Kidney capillary endothelial cell (primary cell): ENCODE measurements at places on chromosomes 2 and 18.

DNA sequence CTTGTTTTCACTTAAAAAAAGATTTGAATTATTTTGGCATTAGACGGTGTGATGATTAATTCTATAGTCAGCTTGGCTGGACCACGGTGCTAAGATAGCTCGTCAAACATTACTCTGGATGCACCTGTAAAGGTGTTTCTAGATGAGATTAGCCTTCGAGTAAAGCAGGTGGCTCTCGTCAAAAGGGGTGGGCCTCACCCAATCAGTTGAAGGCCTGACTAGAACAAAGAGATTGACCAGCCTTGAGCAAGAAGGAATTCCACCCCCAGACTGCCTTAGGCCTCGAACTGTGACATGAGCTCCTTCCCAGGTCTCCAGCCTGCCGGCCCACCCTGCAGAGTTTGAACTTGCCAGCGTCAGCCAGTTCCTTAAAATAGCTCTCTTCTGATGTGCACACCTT lies 73.4 kb downstream of the TWIST2 start:
- DNase-seq, result no peak

DNA sequence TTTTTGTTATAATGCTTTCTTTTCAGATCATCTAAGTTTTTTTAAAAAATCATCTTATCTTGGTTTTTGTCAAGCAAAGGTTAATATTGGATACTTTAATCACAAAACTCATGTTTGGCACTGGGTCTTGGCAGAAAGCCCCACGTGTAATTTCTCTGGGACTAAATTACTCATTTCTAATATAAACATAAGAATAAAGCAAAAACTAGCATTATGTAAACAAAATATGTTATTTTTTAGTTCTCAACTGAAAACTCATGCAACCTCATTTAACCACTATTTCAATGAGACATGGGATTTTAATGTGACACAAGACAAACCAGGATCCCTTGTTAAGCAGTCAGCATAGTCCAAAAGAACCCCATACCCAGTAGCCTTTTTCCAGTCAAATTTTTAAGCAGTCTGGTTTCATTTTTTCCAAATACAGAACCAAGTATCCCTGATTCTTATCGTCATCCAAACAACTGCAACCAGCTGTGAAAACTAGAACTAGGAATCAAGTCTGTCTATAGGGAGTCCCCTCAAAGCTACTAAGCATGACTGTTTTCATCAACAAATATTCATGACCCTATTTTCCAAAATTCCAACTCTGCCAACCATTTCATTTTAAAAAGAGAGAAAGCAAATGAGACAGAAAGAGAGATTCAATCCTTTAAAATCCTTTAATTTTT lies 27.1 kb downstream of the PID1 start:
- DNase-seq, result no peak

DNA sequence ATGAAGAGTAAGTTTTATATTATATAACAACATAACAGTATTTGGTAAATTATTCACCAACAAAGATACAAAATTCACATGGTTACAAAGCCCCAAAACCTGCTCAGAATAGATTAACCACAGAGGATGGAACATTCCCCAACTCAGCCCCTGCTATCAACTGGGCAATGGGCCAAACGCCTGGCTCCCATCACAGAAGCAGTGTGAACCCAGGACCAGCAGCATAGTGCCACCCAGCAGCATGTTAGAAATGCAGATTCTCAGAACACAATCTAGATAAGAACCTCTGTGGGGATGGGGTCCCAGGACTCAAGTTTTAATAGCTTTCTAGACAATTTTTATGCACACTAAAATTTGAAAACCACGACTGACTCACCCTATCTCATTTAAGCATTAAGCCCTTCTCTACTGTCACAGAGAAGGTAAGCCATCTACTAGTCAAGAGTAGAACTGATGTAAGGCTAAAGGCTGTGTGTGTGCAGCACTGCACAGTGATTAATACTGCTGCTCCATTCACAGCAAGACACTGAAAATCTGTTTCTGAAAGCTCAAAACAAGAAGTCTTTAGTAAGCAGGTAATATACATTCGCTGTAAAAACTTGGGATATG lies 15.2 kb downstream of the AFG3L2 start:
- DNase-seq, result no peak

- no peak for DNase-seq
Measured at GRCh38 chr2:104861351-104862057, 7.6 kb downstream of the POU3F3 start.

- no peak for DNase-seq
Measured at GRCh38 chr2:157895531-157895930, 19.4 kb upstream of the ACVR1 start.

DNA sequence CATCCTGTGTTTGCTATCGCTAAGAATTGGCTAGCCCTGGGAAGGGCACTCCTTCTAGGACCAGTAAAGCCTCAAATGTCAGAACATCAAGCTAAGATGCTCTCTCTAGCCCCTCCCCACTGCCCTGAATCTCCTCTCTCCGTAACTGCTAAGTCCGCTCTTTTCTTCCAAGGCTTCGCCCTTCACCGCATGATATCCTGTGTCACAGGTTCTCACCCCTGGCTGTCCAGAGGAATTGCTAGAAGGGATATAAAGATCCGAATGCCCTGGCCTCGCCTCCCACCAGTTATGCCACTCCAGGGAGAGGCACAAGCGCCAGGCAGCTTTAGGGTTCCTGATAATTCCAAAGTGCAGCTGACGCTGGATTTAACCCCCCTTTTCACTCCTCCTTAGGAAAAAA lies 17.1 kb upstream of the GPR45 start:
- no peak for DNase-seq

DNA sequence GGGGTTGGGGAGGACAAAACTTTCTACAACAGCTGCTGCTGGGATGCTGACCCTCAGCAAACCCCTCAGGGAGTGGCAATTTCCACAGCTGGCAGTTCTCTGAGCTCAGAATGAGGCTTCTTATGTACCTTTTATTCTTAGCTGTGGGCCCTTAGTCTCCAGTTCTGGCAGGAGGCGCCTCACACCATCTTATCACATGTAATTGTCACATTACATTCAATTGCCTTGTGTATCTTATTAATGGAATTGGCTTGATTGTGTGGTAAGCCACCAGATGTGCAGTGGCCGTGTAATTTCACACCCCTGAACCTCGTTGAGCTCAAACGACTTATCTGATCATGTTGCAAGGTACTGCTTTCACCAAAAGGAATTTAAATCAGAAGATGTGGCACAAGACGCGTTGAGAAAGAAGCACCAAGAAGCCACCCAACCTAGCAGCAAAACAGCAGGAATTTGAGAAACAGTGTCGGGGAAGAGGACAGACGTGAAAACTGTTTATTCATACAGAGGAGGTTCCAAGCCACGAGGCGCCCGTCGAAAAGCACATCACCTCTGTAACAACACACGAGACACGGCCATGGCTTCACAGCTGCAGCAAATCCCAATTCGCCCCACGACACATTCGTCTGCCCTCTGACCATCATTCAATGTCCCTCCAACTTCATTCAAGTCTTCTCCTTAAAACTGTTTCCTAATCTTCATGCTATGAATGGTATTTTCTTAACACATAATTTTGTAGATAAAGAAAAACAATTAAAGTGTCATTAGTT lies 53.6 kb upstream of the LPIN2 start:
- no peak for DNase-seq

- no peak for DNase-seq
Measured at GRCh38 chr2:4674007-4674406, 970.6 kb downstream of the DCDC2C start.

DNA sequence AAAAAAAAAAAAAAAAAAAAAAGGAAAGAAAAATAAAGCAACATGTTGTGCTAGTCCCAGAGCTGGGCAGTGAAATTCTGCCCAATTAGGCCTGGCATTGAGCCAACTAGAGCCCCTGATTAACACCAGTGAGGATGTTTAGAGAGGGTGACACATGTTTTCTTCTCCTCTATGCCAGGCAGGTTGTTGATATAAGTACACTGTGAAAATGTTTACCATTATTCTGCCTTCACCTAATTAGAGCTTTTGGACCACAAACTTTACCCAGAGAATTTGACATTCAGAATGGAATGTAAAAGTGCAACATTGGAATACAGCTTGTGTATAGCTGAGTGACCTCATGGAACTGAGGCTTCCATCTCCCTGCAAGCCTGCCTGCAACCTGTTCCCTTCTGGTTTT lies 95.9 kb upstream of the MSH2 start:
- DNase-seq, result no peak

DNA sequence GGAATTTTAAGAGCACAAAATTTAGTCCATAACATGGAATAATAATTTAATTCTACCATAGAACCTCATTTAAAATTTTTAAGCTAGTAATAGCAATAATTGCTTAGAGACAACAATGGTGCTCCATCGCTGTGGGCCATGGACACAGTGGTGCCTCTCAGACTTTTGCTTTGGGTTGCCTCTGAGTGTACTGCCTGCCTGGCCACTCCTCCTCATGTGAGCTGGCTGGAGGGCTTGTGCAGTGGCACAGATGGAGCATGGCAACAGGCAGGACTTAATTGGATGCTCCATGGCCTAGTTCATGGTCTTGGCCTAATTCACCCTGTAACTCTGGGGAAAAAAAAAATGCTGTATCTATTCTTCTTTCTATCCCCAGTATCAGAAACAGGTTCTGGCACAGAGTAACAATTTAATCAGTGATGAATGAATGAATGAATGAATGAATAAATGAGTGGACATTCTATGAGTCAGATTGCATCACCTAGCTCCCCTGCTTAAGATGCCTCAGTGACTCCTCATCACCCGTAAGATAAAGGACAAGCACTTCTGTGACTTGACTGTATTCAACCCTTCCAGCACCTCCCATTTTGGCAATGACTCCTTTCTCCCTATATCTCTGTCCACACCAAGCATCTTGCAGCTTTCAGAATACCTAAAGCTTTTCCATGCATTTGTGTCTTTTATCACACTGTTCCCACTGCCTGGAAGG lies 211.8 kb upstream of the SLC14A2 start:
- no peak for DNase-seq

GRCh38 chr2:133569286-133569830 lies 1.1 kb upstream of the NCKAP5 start:
- no peak for DNase-seq

GRCh38 chr18:11290786-11291185 lies 141.4 kb upstream of the PIEZO2 start:
- no peak for DNase-seq

DNA sequence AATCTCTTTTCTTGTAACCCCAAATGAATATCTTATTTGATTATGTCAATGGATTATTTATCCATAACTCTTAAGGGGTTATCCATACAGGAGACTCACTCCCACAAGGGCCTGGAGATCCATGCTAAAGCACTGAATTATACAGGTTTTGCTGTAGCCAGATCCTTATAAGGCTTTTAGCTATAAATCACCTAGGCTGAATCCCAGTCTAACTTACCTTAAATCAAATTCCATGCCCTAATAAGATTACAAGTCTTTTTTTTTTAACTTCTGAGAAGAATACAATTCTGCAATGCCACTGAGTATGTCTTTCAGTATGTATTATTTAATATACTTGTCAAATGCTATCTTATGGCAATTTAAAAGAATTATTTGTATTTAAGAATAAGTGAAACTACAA lies 340.5 kb downstream of the NBAS start:
- DNase-seq, result no peak

- DNase-seq, result no peak
Measured at GRCh38 chr2:101030866-101031554, 28.9 kb downstream of the RPL31 start.

GRCh38 chr18:65706646-65707045 lies 44.2 kb upstream of the CDH7 start:
- DNase-seq, result no peak

DNA sequence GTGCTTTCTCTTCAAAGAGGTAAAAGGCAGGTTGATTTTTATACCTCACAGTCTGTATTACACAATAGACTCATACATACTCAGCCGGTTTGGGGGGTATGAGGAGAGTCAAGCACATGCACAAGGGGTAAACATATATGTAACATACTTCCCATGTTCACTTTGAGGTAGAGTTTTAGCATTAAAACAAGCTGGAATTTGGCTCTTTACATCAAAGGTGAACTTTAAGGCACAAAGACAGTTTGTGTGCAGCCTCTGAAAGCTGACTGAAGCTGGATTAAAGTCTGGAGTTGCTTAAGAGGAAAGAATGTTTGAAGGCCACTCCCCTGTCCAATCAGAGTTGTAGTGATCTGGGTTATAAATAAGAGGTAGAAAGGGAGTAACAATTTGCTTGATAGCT lies 282.0 kb downstream of the DPP10 start:
- DNase-seq, result no peak

GRCh38 chr2:54038835-54039234 lies 68.0 kb upstream of the PSME4 start:
- no peak for DNase-seq

GRCh38 chr2:128214866-128215460 lies 103.7 kb downstream of the HS6ST1 start:
- no peak for DNase-seq

- DNase-seq, result no peak
Measured at GRCh38 chr2:236993286-236993685, 92.4 kb upstream of the COPS8 start.

GRCh38 chr2:166897666-166898065 lies 9.4 kb downstream of the XIRP2 start:
- no peak for DNase-seq

DNA sequence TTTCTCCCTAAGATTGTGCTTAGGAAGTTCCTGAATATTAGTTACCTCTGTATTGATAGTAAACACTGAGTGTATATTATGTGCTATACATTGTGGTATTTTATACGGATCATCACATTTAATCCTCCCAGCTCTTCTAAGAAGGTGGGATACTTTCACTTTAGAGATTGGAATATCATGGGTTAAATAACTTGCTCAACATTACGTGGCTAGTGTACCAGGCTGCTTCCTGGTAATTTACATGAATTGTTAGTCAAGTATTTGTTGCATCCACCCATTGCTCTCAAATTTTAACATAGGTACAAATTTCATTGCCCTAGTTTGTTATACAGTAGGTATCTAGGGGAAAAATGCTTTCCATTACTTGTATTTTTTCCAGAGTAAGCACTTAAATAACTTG lies 21.4 kb downstream of the FAM98A start:
- no peak for DNase-seq

GRCh38 chr2:203002054-203002821 lies 12.4 kb upstream of the NBEAL1 start:
- no peak for DNase-seq

GRCh38 chr2:149537092-149537726 lies 50.4 kb downstream of the MMADHC start:
- no peak for DNase-seq

DNA sequence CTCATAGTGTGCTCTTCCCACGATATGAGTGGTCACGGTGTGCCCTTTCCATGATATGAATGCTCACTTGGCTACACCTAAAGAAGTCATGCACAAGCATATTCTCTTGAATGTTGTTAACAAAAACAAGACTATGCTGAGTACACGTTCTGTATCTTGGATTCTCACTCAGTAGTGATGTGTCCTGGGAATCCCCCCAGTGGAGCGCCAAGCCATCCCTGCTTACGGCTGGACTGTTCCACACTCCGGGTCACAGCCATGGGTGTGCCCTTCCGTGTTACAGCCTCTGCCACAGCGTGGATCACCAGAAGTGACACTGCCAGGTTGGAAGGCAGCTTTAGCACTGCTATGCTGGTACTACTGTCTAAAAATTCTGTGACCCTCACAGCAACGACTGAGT lies 59.1 kb downstream of the TPO start:
- DNase-seq, result no peak

DNA sequence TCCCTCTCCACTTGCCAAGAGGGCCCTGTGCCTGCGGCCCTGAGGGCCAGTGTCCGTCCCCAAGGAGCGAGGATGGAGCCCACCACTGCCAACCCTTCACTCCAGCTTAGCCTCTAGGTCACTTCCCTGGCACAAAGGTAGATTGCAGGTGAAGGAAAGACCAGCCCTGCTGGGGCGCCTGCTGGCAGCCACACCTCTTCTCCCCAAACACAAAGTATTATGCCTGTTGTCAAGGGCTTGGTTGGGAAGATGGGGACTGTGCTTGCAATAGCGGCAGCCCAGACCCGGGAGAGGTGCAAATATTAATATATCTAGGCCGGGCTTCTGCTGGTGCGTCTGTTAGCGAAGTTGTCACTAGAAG lies 7.7 kb downstream of the KCNF1 start:
- no peak for DNase-seq
